Endodermal cell (in vitro differentiated cells): ENCODE measurements at places on chromosomes 13 and 19.

DNA sequence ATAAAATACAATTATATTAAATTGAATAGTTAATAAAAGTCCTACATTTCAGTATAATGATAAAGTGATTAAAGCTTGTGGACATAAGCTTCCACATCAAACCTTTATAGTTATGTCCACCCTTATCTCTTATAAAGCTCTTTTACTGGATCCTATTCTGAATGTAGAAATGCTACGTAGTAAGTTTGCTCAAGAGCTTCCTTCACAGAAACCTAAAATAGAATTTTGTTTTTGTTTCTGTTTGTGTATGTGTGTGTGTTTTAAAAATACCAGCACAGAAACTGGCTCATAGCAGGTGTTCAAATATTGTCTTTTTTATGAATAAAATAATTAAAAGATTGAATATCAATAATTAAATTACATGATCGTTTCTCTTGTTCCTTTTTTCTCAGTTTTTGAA is 21.0 kb upstream of the UFM1 start:
- DNase-seq = no peak

- no peak for DNase-seq
Measured at GRCh38 chr13:102392481-102393209, 9.2 kb downstream of the FGF14 start.

DNA sequence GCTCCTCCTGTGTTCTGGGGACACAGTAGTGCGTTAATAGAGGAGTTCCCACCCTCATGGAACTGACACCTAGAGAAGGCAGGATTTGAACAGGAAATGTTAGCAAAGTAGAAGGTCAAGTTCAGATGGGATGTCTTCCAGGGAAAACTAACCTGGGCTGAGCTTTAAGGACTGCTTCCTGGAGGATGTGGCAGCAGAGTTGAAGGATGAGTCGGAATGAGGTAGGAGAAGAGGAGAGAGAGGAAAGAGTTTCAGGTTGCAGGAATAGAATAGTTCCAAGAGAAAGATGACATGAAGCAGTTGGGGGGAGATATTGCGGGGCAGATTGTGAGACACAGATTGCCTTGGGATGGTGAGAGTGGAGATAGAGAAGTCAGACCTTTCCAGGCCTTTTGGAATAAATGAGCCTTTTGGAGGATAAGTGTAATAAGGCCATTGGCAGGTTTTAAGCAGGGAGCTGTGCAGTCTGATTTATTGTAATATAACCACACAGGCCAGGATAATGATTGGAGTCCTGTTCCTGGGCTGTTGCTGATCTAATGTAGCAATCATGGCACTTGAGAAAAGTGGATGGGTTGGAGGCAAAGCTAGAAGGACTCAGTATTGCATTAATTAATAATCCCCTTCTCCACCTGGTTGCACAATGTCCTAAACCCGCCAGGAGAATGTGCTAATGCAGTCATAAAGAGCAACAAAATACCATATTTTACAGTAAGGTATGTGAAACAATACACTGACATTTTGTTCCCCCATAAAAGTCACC is 205.4 kb downstream of the SHISA2 start:
- no peak for DNase-seq

DNA sequence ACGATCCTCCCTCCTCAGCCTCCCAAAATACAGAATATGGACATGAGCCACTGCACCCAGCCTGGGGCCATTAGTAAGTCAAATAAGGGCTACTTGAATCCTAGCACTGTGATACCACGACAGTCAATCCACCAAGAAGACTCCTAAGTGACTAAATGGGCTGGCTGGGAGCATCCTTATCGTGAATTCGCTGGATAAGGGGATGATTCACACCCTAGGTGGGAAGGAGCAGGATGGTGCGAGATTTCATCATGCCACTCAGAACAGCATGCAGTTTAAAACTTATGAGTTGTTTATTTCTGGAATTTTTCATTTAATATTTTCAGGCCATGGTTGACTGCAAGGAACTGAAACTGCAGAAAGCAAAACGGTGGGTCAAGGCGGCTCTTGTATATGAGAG is 30.2 kb downstream of the ATP8A2 start:
- DNase-seq = no peak

DNA sequence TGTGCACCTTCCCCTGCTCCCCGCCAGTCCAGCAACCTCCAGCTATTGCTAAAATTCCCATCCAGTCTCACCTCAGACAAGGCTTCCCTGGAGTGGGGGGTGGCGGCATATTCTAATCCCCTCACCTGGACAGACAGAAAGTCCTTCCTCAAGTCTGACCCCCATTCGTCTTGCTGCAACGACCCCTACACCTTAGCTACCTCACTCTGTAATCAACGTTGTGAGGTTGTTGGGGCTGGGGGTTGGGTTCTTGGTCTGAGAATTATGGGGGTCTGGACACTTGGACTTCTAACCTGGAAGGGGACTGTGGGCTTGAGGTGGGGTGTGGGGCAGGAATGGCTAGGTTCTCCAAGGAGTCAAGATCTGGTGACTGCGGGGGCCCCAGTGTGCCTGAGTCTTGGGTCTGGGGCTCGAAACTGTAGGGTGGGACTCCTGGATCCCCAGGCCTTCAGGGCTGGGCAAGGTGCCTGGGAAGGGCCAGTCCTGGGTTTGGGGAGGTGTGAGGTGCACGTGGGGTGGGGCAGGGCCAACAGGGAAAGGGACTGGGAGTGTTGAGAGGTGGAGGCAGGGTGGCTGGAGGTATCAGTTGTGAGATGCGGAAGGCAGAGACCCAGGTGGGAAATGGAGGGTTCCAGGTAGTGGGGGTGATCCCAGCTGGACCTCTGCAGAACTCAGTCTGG is 1.3 kb downstream of the FOXA3 start:
- DNase-seq = peak; percentile 52

GRCh38 chr19:1568320-1569019 is at the start of gene MEX3D:
Gene MEX3D, minus strand, starts transcription at chr19:1568325. Its CDS starts 267 bp downstream, at chr19:1568058.
- DNase-seq = peak; percentile 85

DNA sequence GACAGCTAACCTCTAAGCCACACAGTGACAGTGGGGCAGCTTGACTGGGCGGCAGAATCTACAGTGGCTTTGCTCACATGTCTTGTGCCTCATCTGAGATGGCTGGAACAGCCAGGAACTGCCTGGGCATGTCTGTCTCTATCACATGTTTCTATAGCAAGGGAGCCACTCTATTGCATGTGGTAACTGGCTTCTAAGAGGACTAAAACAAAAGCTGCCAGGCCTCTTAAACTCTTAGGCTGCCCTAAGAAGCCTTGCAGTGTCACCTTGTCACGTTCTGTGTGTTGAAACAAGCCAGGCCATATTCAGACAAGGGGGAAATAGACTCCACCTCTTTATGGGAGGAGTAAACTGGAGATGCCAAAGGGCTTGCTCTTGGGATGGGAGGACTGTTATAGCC is 122.9 kb upstream of the MAB21L1 start:
- no peak for DNase-seq
